ENCODE measurements at places on chromosomes 6 and 20.

DNA sequence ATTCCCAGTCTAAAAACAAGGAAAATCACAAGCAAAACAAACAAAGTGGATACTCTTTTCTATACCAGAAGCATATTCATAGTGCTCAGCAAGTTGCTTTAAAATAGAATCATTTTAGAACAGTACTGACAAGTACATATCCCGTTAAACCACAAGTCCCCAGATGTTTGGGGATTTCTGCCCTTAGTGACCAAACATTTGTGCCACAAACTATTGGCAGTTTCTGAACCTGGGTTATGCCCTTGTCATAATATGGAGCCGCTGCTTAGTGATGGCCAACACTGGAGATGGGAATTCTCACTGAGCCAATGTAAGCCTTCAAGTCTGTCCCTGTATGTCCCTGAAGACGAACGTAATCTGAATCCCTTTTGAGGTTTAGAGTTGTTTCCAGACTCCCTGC lies 436.7 kb upstream of the JAG1 start:
- no peak for DNase-seq

GRCh38 chr6:130908958-130909357 lies 81.8 kb downstream of the SMLR1 start:
- no peak for DNase-seq

DNA sequence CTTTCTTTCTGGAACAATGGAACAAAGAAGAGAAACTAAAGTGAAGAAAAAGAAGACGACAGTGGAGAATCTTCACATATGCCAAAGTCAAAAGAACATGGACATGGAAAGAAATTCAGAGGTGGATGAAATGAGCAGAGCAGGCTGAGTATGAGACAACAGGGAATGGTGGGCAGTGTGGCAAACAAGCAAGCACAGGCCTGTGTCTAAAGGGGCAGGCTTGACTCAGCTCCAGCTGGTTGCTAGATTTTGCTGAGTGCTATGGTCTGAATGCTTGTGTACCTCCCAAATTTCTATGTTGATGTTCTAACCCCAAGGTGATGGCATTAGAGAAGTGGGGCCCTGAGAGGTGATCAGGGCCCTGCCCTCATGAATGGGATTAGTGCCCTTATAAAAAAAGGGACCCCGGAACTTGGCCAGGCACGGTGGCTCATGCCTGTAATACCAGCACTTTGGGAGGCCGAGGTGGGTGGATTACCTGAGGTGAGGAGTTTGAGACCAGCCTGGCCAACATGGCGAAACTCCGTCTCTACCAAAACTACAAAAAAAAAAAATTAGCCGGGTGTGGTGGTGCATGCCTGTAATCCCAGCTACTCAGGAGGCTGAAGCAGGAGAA lies 49.6 kb downstream of the ZMYND8 start:
- no peak for DNase-seq

DNA sequence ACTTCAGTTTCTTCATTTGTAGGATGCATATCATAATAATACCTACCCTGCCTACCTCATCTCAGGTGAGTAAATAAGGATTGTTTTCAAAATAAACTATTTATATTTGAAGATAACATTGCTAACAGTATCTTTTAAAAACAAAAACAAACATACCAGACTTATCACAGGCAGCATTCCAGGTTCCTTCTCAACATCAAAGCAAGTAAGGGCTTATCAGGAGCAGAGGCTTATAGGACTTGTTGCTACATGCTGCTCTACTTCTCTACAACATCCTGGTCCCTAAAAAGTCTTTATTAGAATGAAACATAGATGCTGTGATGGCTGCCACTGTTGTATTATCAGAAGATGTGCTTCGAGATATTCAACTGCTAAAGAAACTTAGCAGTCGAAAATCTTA lies 149.2 kb upstream of the PRDM1 start:
- DNase-seq, result no peak

DNA sequence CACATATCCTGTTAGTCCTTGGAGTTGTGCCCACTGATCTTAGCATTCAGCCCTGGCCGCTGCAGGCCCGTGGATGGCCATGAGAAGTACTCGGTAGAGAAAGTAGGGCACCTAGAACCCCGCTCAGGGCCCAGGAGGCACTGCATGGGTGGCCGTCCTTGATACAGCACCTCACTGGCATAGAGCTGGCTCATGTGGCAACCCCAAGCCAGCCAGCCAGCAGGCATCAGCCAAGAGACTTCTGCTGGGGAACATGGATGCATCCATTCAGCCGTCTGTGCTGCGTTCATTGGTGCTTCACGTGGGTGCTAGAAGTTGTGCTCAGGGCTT lies 10.6 kb downstream of the PYGB start:
- DNase-seq, result no peak

GRCh38 chr20:2995796-2996195 lies 47.6 kb upstream of the GNRH2 start:
- no peak for DNase-seq

- no peak for DNase-seq
Measured at GRCh38 chr6:157133856-157134255, 189.5 kb downstream of the TMEM242 start.

GRCh38 chr6:133995296-133995695 lies 42.3 kb downstream of the TBPL1 start:
- DNase-seq, result no peak

GRCh38 chr6:100449239-100449691 lies 15.5 kb downstream of the SIM1 start:
- no peak for DNase-seq

DNA sequence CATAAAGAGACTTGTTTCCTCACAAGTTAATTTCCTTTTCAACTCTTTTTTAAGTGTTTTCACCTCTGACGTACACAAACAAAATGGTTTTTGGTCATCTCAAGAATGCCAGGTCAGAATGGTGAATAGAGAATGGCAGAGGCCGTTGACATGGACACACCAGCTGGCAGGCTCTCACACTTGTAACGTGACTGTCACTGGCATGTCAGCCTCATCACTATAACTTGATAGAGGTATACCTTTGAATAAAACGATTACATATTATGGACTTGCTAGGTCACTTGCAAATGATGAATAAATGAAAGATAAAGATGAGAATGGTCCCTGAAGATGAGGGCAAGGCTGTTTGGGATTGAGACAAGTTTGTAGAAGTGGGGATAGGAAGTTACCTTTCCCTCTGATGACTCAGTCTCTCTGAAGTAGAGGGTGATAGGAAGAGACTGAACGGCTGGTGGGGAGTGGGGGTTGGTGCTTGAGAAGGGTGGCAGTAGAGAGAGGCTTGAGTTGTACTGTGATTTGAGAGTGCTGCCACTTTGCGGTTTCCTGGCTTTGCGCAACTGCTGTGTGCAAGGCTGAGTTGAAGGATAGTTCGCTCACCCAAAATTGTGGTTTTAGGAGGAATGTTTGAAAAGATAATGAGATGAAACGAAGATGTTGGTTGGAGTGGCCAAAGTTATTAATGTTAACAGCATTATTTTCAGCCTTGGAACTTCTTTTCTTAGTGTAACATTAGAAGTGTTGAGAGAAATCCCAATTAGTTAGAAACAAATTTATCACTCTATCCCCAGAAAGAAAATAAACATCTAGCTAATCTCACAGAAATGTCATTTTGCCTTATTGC lies 30.3 kb downstream of the TBPL1 start:
- DNase-seq, result peak; percentile 39

- DNase-seq, result no peak
Measured at GRCh38 chr6:144415014-144415413, 129.9 kb downstream of the UTRN start.

DNA sequence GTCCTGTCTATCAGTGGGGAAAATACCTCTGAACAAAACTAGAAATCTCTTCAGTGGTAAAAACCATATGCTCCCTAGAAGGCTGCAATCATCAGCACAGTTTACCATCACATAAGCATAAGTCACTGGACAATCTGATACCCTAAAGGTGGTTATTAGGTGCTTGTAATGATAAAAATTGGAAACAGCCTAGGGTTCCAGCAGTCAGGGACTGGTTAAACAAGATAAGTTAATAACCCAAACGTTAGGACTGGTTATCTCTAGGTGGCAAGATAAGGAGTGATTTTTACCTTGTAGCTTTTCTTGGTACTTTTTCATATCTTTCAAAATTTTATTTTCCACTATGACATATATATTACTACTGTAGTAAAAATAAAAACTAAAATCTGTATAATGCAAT lies 11.0 kb downstream of the ECI2 start:
- no peak for DNase-seq

- DNase-seq, result no peak
Measured at GRCh38 chr6:90003069-90003795, 109.0 kb downstream of the GJA10 start.

DNA sequence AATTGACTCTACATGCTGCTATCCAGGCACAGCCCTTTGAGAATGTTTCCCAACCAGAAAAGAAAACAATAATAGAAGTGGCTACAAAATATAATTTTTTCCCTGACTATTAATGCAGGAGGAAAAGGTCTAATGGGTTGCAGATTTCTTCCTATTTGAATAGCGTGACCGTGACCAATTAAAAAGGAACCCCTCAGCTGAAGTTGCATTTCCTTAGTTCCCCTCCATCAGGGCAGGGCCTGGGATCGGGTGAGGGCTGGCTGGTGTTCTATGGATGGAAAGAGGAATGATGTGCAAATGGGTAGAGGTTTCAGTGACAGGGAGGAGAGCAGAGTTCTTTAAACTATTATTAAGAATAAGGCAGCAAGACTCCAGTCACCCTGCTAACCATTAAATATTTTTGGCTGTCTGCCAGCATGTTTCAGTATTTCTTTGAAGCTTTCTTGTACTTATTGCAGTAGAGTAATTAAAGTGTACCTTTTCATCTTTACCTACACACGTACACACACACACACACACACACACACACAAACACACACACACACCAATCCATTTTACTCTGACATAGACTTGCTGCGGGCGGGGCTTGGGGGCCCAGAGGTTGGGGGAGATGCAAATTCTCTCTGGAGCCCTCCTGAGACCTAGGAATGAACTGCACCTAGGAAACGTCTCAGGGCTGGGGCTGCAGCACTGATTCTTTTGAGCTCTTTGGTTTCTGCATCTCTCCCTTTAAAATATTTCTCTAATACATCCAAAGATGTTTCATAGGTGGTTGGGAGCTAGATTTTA lies 154.8 kb upstream of the SLC35B3 start:
- DNase-seq, result no peak

GRCh38 chr6:22079783-22080182 lies 217.1 kb downstream of the PRL start:
- DNase-seq, result no peak

- no peak for DNase-seq
Measured at GRCh38 chr6:18495236-18495635, 108.1 kb downstream of the RNF144B start.

GRCh38 chr20:47735412-47736400 lies 49.6 kb downstream of the SULF2 start:
- no peak for DNase-seq

GRCh38 chr6:93523365-93523764 lies 104.0 kb upstream of the EPHA7 start:
- DNase-seq, result no peak

DNA sequence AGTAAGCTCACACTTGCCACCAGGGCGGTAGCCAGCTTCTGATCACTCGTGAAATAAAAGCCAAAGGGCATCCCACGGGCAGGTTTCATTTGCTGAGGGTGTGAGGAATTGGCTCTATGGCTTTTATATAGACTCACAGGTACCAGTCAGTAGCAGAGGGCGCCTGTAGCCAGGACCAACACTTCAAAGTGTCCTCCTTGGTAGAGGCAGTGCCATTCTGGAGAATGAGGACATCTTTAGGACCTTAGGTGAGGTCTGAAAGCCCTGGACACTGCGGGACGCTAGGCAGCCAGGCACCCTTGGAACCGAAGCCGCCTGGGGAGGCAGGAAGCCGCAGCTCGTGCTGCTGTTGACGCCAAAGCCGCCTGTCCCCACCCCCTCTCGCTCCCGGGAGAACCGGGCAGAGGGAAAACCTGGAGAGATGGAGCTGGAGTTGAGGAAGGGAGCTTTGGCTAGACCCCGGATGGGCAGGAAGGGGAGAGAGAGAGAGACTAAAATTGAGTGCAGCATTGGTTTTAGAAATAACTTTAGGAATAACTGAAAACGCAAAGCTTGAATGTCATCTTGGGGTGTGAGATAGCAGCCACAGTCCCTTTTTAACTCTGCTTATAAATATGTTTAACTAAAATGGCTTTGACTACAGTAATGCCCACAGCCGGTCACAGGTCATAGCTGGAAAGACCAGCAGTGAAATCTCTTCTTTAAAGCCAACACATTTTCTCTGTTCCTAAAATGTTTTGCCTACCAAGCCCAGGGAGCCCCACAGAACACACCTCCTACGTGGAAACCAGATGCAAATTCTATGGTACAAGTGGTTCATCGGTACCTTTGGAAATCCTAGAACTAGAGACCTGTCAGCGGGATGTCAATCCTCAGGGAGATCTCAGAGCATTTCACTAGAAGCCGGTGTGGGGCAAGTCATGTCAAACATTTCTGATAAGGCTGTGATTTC lies 128.5 kb upstream of the CDYL start:
- peak; percentile 28 for DNase-seq

GRCh38 chr6:43939281-43940070 lies 169.5 kb downstream of the VEGFA start:
- peak; percentile 5 for DNase-seq

DNA sequence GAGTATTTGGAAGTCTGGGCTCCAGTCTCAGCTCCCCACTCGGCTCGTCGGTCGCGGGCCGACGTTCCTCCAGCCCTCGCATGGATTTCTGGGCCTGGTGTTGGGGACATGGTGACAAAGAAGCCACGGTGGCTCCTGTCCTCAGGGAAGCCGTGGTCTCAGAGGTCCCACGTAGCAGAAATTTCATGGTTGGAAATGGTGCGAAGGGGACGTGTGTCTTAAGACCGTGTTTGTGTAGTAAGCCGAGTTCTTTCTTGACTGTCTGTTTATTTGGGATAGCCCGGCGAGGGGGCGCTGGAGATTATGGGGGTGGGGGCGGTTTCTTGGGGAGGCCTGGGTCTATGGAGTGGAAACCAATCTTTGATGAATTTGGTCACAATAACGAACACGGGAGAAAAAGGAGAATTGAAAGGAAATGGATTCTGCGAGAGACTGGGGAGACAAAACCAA lies 23.5 kb upstream of the MAP3K7 start:
- no peak for DNase-seq

DNA sequence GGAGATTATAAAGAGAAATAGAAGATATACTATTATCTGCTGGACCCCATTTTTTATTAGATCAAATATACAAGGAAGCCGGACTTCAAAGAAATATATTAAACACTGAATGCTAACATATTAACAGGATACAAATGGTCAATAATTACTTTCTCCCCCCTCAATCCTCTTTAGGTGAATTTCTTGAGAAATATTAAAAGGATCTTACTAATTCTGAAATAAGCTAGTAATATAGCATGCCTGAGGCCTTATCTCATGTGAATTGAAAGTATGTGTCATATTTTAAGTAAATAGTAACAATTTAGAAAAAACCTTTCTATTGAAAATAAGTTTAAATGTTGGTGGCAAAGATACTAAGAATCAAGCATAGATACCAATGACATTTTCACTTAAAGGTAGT lies 954.7 kb upstream of the MAN1A1 start:
- DNase-seq, result no peak

All from stimulated activated naive CD8-positive, alpha-beta T cell treated with anti-CD3 and anti-CD28 coated beads, Interleukin-15, amount 100 ng/mL, for 72 hours (primary cell).